Lower lobe of right lung (tissue), 2 donors: ENCODE measurements at places on chromosomes 13 and 19. TPM values are rescaled to one million over a fixed set of nuclear protein-coding genes. Genes with fewer than 3 reads are reported as not detected.
A peak's percentile ranks its signal among the peaks of the same experiment; 100 is the strongest.

GRCh38 chr19:14470031-14470876 lies 4.9 kb downstream of the PTGER1 start:
- no peak for DNase-seq

DNA sequence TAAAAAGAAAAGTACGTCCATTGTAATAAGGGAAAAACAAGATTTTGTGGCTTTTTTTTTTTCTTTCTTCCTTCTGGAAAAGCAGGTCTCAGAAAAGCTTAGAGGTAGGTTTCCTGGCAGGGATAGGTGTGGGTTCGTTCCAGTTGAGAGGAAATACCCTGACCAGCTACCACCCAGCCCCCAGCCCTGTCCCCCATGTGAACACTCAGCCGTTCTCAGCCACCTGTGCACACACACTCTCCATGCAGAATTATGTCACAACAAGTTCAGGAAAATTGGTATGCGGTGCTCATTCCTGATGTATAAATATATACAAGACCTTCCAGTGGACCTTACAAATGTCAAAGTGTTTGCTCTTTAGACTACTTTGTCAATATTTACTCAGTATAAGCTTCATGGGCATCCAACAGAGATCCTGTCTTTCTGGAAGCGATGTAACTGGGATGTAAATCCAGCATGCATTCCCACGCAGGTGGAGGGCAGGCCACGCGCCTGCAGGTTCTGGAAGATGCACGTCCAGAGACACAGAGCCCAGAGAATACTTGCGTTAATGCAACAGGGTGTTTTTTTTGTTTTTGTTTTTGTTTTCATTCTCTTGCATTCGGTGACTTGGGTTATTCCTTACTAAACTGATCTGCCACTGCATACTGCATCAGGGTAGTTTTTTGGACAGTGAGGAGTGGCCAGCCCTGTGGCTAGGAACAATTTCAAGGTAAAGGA lies 68.8 kb downstream of the TSHZ3 start:
- DNase-seq: no peak

The RCBTB1 gene
- 24.9 TPM for total RNA-seq

GRCh38 chr19:40726279-40726678 lies 9.4 kb downstream of the ITPKC start:
- no peak for DNase-seq

The F7 gene
- total RNA-seq: not detected

The CBLC gene
- 2.3 TPM for total RNA-seq

- no peak for DNase-seq
These were observed 119.7 kb upstream of the SOX1 start for GRCh38 chr13:111947026-111947810.

DNA sequence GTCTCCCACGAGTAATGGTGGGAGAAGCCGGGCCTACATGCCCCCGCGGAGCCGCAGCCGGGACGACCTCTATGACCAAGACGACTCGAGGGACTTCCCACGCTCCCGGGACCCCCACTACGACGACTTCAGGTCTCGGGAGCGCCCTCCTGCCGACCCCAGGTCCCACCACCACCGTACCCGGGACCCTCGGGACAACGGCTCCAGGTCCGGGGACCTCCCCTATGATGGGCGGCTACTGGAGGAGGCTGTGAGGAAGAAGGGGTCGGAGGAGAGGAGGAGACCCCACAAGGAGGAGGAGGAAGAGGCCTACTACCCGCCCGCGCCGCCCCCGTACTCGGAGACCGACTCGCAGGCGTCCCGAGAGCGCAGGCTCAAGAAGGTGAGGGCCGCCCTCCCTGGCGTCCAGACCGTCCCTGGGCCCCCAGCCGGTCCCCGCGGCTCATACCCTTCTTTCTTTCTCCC lies 1.4 kb upstream of the USF2 start:
- peak; percentile 74 for DNase-seq

The BCAM gene
- 205 TPM for total RNA-seq

DNA sequence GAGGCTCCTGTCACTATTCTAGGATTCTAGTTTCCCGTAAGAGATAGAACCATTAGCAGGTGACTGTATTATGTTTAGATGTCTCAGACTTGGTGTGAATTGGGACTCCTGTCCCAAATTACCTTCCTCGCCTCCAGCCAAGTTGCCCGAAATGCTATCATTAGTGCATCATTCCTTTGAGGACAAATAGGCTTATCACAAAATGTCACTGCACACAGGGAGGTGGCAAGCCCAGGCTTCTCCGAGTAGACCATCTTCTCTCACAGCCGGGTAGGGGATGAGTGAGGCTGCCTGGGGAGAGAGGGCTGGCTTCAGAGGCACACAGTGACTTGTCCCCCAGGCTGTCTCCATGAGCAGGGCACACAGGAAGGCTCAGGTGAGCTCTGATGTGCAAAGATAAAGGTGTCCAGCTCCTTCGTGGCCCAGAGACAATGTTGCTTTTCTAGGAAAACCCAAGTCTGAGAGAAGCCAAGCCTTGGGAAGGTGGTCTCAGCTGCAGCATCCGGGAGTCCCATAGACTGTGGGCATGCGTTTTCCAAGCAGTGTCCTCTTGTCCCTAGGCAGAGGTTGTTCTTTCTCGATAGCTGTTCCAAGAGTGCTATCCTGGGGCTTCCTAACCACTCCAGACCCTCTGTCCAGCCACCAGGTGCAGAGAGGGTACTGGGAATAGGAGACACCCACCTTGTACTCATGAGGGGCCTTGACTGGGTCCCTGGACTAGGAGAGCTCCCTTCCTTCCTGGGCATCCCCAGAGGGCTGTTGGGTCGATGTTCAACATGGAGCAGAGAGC lies 163.1 kb upstream of the TSHZ3 start:
- no peak for DNase-seq

GRCh38 chr13:19573120-19573716 lies 11.9 kb upstream of the TPTE2 start:
- no peak for DNase-seq

GRCh38 chr19:11887234-11887610 lies 360 bp upstream of the ZNF69 start:
- DNase-seq: no peak

The SGCG gene
- total RNA-seq: 3.2 TPM

GRCh38 chr13:113968463-113969310 lies 5.2 kb downstream of the C13orf46 start:
- peak; percentile 20 for DNase-seq

GRCh38 chr19:38044267-38045111 lies 137.5 kb downstream of the SIPA1L3 start:
- DNase-seq: no peak

DNA sequence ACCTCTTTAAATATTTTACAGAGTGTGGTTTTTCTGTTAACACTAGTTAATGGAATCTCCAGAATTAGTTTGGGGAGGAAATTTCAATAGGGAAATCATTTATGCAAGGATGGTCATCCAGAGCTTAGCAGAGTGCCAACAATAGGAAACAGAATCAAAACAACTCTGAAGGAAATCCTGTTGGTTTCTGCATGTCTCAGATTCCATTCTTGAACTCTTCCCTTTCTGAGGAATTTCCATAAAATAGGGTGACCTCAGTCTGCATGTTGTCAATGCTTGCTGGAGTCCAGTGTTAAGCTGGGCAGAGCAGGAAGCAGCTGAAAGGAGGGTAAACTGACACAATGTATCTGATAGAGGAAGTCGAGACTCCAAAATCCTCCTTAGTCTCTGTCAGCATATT lies 16.9 kb downstream of the CBY2 start:
- no peak for DNase-seq

The RGL3 gene
- 55.8 TPM for total RNA-seq

GRCh38 chr19:38837656-38838121 lies 6.1 kb upstream of the ECH1 start:
- no peak for DNase-seq

- DNase-seq: no peak
These were observed 78.9 kb downstream of the DNAJC15 start for GRCh38 chr13:43102304-43102703.

DNA sequence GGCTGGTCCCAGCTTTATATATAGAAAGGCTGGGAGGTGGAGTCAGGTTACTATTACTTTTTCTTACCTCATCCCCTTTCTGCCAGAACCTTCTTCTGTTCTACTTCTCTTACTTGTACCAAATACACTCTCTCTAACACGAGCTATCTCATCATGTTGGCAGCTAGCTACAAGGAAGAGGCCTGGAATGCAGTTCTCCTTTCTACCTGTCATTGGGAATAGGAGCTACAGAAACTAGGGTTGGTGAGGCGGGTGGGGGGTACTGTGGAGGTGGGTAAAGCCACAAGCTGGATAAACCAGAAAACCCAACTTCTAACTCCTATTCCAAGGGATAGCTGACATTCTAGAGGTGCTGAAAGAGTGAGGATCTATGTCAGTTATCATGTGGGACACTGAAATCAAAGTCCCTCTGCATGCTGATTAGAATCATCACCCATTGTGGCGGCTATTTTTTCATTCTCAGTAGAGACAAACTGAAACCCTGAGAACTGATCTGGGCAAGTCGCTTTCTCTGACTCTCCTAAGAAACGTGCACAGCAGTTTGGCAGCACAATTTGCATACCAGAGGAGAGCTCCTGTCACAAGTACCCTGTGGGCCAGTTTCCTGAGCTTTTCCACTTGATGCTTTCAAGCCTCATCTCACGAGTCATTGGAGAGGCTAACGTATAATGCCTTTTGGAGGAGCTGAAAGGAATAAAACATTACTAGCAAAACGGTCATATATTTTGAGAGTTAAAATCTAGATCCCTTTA lies 358.1 kb downstream of the ENOX1 start:
- DNase-seq: no peak

The MIA gene
- 1.7 TPM for total RNA-seq

DNA sequence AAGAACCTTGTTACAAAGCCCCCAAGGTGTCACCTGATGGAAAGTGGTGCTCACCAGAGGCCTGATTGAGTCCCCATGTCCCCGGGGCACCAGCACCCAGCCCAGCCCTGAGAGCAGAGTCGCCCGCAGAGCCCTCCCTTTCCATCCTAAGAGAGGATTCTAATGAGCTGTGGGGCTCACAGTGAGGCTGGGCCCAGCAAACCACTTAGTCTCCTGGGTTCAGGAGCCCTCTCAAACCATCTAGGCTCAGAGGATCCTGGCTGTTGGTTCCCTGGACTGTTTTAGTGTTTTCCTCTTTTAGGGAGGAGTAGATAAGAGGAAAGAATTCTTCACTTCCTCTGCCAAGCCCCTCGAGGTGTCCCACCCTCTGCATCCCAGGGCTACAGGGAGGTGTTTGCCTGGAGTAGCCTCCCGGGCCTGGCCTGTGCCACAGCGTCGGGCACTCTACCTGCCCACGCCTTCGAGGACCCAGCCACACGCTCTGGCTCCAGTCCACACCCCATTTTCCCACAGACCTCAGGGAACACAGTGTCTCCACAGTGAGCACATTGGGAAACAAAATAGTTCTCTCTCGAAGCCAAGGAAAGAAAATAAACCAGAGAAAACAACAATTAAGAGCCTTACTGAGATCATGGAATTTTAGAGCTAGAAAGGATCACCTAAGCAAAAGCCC lies 34.4 kb downstream of the DHRS12 start:
- DNase-seq: no peak

The KANK3 gene
- 49.0 TPM for total RNA-seq

GRCh38 chr19:8552810-8553209 lies 24.4 kb downstream of the MYO1F start:
- DNase-seq: no peak

DNA sequence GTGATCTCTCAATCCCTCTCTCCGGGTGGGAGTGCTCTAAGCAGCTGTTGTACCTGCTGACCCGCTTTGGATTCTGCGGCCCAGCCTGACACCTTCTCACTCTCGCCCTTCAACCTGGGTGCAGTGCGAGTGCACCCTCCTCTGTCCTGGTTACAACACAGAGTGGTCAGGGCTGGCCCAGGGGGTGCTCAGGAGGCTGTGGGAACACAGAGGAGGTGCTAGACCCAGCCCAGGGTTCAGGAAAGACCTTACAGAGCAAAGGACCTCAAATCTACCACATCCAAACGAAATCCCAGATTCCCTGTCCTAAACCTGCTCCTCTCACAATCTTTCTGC lies 23.7 kb downstream of the ZNF175 start:
- DNase-seq: no peak

DNA sequence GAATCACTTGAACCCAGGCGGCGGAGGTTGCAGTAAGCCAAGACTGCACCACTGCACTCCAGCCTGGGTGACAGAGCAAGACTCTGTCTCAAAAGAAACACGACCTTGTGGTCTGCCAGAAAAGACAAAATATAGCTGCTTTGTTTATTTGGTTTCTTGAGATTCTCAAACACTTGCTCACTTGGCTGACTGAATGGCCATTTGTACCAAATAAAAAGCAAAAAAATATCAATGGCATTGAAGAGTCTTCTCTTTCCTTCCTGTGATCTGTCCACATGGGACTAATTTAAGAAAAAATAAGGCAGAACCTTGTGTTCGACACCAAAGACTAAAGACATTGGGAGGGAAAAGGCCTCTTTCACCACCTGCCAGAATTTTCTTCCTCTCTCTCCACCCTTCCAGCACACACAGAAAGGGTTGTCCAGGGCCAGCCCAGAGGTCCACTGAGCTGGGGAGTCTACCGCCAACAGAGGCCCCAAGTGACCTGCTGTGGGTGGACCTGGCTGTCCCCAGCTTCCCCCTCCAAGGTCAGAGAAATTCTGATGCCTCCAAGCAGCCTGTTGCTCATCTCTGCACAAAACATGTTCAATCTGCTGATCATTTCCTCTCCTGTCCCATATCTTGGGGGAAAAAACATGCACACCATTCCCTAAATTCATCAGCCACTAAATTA lies 5.9 kb downstream of the BRME1 start:
- DNase-seq: no peak

DNA sequence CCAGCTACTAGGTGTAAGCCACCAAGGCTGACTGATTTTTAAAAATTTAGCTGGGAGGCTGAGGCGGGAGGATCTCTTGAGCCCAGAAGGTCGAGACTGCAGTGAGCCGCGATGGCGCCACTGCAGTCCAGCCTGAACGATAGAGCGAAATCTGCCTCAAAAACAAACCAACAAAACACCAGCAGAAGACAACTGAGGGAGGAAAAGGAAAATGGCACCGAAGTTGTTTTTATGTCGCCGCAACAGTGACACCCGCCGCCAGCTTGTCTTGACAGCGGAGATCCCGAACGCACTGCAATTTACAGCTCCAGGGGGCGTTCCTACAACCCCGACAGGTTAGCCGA lies 298 bp upstream of the FAM98C start:
- DNase-seq: no peak

GRCh38 chr19:34274284-34274826 lies 20.0 kb downstream of the GARRE1 start:
- DNase-seq: no peak

The IGFL1 gene
- not detected for total RNA-seq

- no peak for DNase-seq
These were observed 75.2 kb downstream of the RXFP2 start for GRCh38 chr13:31814536-31814935.

The ADGRE3 gene
- total RNA-seq: 25.5 TPM

The NALCN gene
- total RNA-seq: 0.83 TPM
